ENCODE measurements at places on chromosomes 13 and 19.

- no peak for DNase-seq
Measured at GRCh38 chr19:6837525-6837924, 49.9 kb upstream of the ADGRE1 start.

GRCh38 chr13:67619351-67619994, 389.3 kb upstream of the PCDH9 start:
- DNase-seq: no peak

GRCh38 chr13:52446265-52446664, 4.2 kb downstream of the VPS36 start:
- no peak for DNase-seq

DNA sequence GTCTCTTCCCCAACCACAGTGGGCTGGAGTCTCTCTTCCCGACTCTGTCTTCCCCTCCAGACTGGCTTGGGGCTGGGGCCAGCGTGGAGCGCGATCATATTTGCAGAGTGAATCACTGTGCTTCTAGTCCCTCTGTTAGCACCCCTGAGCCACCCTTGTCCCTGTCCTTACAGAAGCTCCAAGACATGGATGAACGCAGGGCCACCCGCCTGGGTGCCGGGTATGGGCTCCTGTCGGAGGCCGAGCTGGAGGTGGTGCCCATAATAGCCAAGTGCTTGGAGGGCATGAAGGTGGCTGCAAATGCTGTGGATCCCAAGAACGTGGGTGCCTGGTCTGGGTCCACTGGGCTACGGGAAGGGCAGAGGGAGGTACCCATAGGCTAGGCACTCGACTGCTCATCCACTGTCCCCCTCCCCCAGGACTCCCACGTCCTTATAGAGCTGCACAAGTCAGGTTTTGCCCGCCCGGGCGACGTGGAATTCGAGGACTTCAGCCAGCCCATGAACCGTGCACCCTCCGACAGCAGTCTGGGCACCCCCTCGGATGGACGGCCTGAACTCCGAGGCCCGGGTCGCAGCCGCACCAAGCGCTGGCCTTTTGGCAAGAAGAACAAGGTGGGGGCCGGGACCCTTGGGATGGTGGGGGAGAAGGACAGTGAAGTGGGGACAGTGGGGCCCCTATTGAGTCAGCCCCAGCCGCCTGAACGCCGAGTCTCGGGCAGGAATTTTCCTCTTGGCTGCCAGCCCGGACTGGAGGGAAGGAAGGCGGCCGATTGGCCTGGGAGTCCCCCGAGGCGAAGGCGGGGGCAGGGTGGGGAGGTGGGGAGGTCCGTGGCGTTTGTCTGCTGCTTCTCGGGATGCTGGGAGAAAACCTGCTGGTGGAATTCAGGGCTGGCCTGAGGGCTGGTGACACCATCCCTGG, 5.2 kb downstream of the TRIP10 start:
- no peak for DNase-seq

DNA sequence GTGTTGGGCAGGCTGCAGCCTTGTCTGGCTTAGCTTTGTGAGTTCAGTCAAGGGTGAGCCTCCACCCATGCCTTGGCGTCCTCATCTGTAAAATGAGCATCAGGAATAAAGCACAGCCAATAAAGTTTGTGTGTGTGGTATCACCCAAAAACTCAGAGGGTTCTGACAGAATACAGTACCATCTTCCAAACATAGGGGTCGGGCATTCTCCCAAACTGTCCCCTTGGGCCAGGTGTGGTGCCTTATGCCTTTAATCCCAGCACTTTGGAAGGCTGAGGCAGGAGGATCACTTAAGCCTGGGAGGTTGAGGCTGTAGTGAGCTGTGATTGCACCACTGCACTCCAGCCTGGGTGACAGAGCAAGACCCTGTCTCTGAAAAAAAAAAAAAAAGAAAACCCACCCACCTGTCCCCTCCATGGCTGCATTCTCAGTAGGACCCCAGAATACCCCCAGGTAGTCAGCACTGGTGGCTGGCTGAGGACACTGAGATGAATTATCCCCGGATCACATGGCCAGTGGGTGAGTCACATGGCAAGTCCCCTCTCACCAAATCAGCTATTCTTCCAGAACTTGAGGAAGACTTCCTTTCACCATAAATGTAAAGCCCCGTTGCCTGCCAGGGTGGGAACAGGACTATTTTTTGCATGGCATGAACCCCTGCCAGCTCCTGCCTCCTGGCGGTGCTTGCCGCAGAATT, 18.6 kb downstream of the POP4 start:
- DNase-seq: no peak

GRCh38 chr19:2561895-2562294, 86.0 kb downstream of the GADD45B start:
- DNase-seq: no peak

- no peak for DNase-seq
Measured at GRCh38 chr19:35355791-35356460, 2.3 kb upstream of the FFAR3 start.

Measured in iPS DF 6.9 (cell line).